ENCODE measurements at places on chromosomes 7 and 10. TPM values are rescaled to one million over a fixed set of nuclear protein-coding genes. Genes with fewer than 3 reads are reported as not detected.

The BCCIP gene
- 70.1 TPM for polyA plus RNA-seq

The RASA4B gene
- polyA plus RNA-seq = 7.3 TPM

The AKR1B15 gene
- polyA plus RNA-seq = not detected

The HOXA2 gene
- polyA plus RNA-seq = 0.44 TPM

The NPC1L1 gene
- polyA plus RNA-seq = 0.02 TPM

The CLEC2L gene
- polyA plus RNA-seq = not detected

The NSUN5 gene
- 35.3 TPM for polyA plus RNA-seq

The CCL24 gene
- 1.1 TPM for polyA plus RNA-seq

The CNPY1 gene
- polyA plus RNA-seq = not detected

The ERVW-1 gene
- polyA plus RNA-seq = not detected

The GRID1 gene
- polyA plus RNA-seq = 1.1 TPM

The ACTL6B gene
- polyA plus RNA-seq = not detected

The SPDYE2B gene
- not detected for polyA plus RNA-seq

The MYL10 gene
- polyA plus RNA-seq = not detected

The UNCX gene
- polyA plus RNA-seq = not detected

The NPY4R gene
- polyA plus RNA-seq = 0.07 TPM

The CPN1 gene
- polyA plus RNA-seq = not detected

The CALML5 gene
- not detected for polyA plus RNA-seq

The CEP55 gene
- polyA plus RNA-seq = 1.6 TPM

The AMZ1 gene
- 0.39 TPM for polyA plus RNA-seq

The PLEKHS1 gene
- 4.2 TPM for polyA plus RNA-seq

The NEUROD6 gene
- not detected for polyA plus RNA-seq

The RBAK gene
- polyA plus RNA-seq = 3.4 TPM

The SH2D4B gene
- polyA plus RNA-seq = 0.20 TPM

The OLAH gene
- polyA plus RNA-seq = 0.49 TPM

The TMEM225B gene
- 0.49 TPM for polyA plus RNA-seq

The CLCN1 gene
- polyA plus RNA-seq = 0.06 TPM

The MPP7 gene
- 7.7 TPM for polyA plus RNA-seq

The ADAP1 gene
- 31.0 TPM for polyA plus RNA-seq

The MMRN2 gene
- 15.7 TPM for polyA plus RNA-seq

The TLX1 gene
- polyA plus RNA-seq = not detected
